ENCODE measurements at places on chromosomes 2 and 18.

DNA sequence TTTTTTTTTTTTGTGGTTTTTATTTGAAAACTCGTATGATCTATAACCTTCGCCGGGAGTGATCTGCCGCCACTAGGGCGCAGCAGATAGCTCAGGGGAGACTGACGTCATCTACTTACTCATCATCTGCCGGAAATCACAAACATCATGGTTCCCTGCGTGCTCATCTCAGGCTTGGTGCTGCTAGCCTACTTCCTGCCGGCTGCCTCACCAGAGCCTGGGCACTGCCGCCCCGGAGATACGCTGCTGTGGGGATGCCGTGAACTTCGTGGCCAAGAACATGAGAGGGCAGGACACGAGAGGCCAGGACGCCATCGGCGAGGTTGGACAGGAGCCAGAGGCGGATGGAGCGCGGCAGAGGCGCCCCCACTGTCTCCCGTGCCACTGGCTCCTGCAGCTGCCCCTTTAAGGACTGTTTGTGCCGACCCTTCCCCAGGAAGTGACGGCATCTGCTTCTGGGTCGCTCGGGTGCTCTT, 68.8 kb downstream of the DOK6 start:
- DNase-seq: no peak

DNA sequence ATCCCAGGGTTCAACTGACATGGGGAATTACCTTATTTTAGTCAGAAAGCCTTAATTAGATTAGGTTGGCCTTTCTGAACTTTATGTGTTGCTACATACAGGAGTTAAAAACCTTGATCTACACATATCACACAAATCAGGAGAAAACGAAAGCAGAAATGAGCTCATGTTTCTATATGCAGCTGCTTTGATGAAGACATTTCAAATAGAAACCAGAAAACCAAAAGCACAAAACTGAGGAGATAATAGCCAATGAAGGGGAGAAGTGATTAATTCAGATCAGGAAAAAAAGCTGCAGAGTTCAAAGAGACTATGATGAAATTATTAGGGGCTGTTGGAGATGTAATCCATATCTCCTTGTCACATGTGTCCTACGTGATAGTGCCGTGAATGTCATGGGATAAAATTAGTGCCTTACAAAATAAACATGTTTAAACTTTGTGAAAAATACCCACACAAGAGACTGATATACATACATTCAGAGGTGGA, 255.0 kb downstream of the CAMKMT start:
- no peak for DNase-seq

DNA sequence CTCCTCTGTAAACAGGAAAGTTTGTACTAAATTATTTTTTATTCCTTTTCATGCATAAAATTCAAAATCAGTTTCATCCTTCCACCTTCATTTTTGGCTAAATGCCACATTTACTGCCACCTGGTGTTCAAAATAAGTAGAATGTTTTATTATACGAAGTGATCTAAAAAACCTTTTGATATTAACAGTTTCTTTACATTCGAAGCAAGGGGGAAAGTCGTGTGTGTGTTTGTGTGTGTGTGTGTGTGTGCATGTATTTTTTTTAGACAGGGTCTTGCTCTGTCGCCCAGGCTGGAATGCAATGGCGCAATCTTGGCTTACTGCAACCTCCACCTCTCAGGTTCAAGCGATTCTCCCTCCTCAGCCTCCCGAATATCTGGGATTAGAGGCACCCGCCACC, 9.0 kb upstream of the SCN9A start:
- peak; percentile 46 for DNase-seq

- peak; percentile 32 for DNase-seq
Observed at GRCh38 chr18:53567929-53568574, 656.4 kb downstream of the MBD2 start.

GRCh38 chr2:67918471-67918870, 144.3 kb downstream of the C1D start:
- DNase-seq: no peak

DNA sequence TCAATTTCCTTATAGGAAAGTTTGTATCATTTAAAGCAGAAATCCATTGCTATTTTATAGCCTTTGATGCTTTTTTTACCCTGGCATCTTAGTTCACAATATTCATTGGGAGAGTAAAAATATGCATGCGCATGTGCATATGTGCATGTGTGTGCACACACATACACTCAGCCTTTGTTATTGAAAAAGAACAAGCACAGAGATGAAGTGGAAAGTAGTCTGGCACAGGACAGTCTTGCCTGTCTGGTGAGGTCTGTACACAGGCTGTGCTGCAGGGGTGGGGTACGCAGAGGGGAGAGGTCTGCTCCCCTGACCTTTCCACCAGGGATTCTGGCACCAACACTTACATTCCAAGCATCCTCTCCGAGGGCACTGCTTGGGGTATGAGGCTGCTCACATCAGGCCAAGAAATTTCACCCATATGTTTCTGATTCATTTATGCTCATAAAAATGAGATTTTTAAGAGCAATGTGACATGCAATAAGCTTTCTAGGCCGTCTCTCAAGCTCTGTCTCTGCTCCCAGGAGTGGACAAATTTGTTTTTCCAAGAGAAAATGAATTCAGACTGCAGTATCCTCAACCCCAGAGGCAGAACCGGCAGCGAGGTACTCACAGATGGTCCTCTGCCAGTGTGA, 237.2 kb downstream of the INSIG2 start:
- DNase-seq: no peak

GRCh38 chr2:174760845-174761473, 3.3 kb downstream of the CHRNA1 start:
- no peak for DNase-seq

GRCh38 chr2:224946895-224947294, 95.4 kb downstream of the DOCK10 start:
- peak; percentile 82 for DNase-seq

GRCh38 chr2:154433010-154433409, 265.5 kb upstream of the KCNJ3 start:
- no peak for DNase-seq

- DNase-seq: peak; percentile 74
Observed at GRCh38 chr18:22871809-22872525, 61.2 kb upstream of the RBBP8 start.

DNA sequence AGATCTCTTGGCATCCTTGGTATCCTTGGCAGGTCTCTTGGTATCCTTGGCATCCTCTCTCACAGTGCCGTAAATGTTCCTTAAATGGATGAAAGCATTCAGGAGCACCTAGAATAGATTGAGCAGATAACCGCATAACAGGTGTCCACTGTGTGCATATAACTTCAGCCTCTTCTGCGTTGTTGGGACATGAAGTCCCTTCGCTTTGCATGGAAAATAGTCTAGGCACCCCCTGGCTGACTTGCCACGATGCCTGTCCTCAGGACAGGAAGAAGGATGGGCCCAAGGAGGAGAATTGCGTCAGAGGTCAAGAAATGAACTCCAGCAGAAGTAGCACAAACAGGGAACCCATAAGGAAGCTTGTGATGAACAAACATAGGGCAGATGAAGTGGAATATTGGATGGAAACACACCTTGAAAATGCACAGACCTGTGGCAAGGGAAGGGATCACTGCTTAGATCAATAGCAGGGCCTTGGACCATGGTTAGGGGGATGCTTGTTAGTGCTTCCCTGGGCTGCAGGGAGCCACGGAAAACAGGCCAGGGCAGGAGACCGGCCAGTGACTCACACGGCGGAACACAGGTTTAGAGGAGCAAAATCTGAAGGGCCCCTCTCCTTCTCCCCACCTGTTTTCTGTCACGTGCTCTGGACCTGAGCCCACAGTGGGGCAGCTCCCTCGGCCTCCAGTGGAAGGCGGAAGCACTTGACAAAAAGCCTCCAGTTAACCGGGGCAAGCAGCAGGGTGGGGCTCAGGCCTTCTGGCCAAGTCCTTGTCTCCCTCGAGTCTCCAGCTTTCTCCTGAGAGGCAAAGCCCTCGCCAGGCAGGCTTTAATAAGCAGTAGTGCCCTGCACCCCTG, 99.2 kb upstream of the ASAP2 start:
- no peak for DNase-seq

DNA sequence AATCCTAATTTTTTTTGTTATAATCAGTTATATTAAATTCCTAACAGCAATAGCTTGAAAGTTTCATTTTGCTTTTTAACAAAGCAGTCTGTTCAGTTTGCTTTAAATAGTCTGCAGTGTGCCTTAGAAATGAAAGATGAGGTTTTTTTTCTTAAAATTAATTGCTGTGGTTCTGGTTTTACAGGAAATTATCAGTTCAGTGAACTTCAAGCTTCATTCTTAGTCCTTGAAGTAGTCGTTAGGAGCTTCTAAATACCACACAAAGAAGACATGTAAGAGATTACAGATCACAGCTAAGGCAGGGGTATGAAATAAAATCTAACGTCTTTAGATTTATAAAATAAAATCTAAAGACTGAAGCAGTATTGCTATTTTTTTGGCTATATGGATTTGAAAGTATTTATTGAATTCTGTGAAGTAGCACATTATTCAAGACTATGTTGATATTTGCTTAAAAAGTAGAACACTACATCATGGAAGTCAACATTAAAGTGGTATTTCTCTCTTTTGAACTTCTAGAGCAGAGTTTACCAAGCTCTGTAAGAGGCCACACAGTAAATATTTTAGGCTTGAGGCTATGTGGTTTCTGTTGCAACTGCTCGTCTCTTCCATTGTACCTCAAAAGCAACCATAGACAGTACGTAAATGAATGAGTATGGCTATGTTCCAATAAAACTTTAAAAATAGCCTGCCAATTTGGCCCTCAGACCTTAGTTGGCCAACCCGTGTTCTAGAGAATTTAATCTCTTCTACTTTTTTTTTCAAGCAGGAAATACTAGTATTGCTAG, 81.5 kb upstream of the STON1 start:
- peak; percentile 78 for DNase-seq

GRCh38 chr18:63908858-63909257, 1.1 kb downstream of the SERPINB10 start:
- no peak for DNase-seq

GRCh38 chr2:44244135-44244871, 31.0 kb upstream of the SLC3A1 start:
- DNase-seq: peak; percentile 80

DNA sequence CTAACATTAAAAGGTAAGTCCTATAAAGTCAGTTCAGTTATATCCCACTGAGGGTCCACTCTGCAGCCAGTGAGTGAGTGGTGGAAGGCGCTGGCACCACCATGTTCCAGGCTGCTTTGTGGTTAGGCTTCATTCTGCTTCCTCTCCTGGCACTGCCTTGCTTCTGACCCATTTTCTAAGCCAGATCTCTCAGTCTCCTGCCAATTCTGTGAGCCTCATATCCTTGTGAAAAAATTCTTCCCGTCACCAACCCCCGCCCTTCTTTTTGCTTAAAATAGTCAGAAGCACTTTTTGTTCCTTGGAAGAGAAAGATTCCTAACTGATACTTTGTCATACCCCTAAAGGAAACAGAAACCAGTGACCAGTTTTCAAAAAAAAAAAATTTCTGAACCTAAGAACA, 139.8 kb upstream of the NCK2 start:
- no peak for DNase-seq

- no peak for DNase-seq
Observed at GRCh38 chr2:206361407-206362045, 81.8 kb upstream of the ADAM23 start.

DNA sequence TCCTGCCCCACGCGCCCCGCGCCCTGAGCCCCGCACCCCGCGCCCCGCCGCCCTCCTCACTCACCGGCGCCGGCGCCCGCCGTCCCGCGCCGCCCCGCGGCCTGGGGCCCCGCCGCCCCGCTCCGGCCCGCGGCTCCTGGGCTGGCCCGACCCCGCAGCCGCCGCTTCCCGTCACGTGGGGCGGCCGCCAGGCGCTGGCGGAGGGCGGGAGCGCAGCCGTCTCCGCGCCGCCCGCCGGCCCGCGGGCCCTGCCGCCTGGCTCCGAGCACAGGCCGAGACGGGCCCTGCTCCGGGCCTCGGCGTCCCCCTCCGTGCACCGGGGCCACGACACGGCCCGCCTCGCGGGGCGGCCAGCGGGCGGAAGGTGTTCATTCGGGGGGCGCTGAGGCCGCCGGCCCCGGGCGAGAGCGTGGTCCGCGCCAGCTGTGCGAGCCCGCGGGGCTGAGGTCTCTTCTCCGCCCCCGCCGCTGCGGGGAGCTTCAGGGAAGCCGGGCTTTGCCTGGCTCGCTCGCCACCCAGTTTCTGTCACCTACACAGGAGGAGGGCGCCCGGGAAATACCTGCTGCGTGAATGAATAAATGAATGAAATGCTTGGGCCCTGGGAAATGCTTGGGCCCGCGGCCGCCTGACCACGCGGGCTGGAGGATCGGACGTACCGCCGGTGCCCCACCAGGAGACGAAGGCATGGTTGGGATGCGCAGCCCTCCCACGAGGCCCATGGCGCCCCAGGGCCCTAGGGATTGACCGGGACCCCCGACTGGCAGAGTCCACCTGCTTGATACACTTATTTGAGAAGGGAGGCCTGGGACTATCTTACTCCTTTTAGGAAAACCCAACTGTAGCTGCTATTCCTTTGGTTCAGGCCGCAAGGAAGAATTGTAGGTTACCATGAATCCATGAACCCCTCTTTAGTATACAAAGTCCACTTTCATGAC, at the start of gene TGFBRAP1:
TGFBRAP1 (minus strand) TSS at position 175 of the 935 bp plus-strand sequence. CDS start 21,434 bp downstream, outside the sequence.
- no peak for DNase-seq

GRCh38 chr2:1730015-1730927, 14.0 kb downstream of the PXDN start:
- DNase-seq: peak; percentile 92

DNA sequence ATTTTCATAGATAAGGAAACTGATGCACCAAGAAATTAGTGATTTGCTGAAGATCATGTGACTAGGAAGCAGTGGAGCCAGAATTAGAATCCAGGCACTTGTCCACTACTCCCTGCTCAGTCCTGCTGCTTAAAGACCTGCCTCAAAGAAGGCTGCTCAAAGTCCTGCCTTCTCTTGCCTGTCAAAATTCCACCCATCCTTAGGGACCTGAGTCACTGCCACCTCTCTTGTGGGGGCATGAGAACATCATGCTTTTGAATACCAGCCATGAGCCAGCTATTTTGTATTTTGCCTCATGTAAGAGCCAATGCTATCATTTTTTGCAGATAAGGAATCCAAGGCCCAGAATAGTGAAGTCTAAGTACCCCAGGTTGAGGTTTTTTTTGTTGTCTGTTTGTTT, 47.1 kb downstream of the DDX1 start:
- peak; percentile 25 for DNase-seq

DNA sequence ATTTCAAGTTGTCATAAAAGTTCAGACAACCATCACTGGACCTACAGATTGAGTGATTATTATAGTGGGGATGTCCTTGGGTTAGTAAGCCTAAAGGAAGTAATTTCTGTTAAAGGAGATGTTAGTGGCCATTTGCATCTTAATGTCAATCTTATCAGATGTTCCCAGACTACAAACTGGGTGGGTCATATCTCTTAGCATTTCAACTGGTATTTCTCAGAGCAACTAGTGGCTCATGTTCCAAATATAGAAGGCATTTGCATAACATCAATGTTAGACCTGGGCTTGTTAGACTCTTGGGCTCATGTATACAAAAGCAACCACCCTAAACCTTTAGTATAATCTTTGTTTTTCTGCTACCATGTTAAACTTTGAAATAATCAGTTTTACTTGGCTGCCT, 17.9 kb downstream of the PLEKHA3 start:
- no peak for DNase-seq

GRCh38 chr18:57409650-57410049, 25.5 kb upstream of the ONECUT2 start:
- no peak for DNase-seq

GRCh38 chr2:14619441-14619840, 13.1 kb upstream of the LRATD1 start:
- DNase-seq: no peak

GRCh38 chr2:53629501-53629900, 138.1 kb upstream of the CHAC2 start:
- peak; percentile 3 for DNase-seq

Data from astrocyte of the spinal cord (primary cell).